Aorta (tissue), 5 donors: ENCODE measurements at places on chromosomes 1 and 21. TPM values are rescaled to one million over a fixed set of nuclear protein-coding genes. Genes with fewer than 3 reads are reported as not detected.

GPR89A gene
- total RNA-seq, result 21.4 TPM

SPRR2B gene
- total RNA-seq, result not detected

ROR1 gene
- 30.9 TPM for total RNA-seq

PCSK9 gene
- total RNA-seq, result 0.13 TPM

PTGER3 gene
- 32.7 TPM for total RNA-seq

FABP3 gene
- total RNA-seq, result 82.0 TPM

OR2L3 gene
- 0.21 TPM for total RNA-seq

MAN1C1 gene
- 13.5 TPM for total RNA-seq

TSPAN2 gene
- 83.0 TPM for total RNA-seq

ZBTB37 gene
- 14.2 TPM for total RNA-seq

RSPH1 gene
- total RNA-seq, result 0.26 TPM

DDX59 gene
- 22.9 TPM for total RNA-seq

EXTL1 gene
- total RNA-seq, result 1.3 TPM

TNFRSF1B gene
- 42.1 TPM for total RNA-seq

NLRP3 gene
- 7.0 TPM for total RNA-seq

BARHL2 gene
- total RNA-seq, result not detected

MYOG gene
- not detected for total RNA-seq

SLAMF6 gene
- 1.5 TPM for total RNA-seq

ZNF593OS gene
- not detected for total RNA-seq

GJB4 gene
- not detected for total RNA-seq

EPHB2 gene
- 5.5 TPM for total RNA-seq

DNALI1 gene
- total RNA-seq, result 5.1 TPM

RGS4 gene
- total RNA-seq, result 11.9 TPM

TSEN15 gene
- 26.9 TPM for total RNA-seq

LGR6 gene
- 35.6 TPM for total RNA-seq

KCNA3 gene
- total RNA-seq, result 0.97 TPM

TMEM201 gene
- 9.4 TPM for total RNA-seq

TLR5 gene
- 4.9 TPM for total RNA-seq

KCNJ10 gene
- total RNA-seq, result 0.10 TPM

GJA9 gene
- not detected for total RNA-seq

LRRC3 gene
- total RNA-seq, result 5.3 TPM

MIXL1 gene
- 0.51 TPM for total RNA-seq

SPATA46 gene
- total RNA-seq, result not detected

PRAMEF20 gene
- not detected for total RNA-seq

LIN28A gene
- not detected for total RNA-seq

CDC42BPA gene
- total RNA-seq, result 71.3 TPM

GJA4 gene
- 45.4 TPM for total RNA-seq

IQGAP3 gene
- 0.58 TPM for total RNA-seq
